ENCODE measurements at places on chromosomes 11 and 22.

- no peak for DNase-seq
Measured at GRCh38 chr11:1570896-1571759, 943 bp downstream of the DUSP8 start.

- DNase-seq, result no peak
Measured at GRCh38 chr22:48742556-48743343, 1084.9 kb downstream of the BRD1 start.

DNA sequence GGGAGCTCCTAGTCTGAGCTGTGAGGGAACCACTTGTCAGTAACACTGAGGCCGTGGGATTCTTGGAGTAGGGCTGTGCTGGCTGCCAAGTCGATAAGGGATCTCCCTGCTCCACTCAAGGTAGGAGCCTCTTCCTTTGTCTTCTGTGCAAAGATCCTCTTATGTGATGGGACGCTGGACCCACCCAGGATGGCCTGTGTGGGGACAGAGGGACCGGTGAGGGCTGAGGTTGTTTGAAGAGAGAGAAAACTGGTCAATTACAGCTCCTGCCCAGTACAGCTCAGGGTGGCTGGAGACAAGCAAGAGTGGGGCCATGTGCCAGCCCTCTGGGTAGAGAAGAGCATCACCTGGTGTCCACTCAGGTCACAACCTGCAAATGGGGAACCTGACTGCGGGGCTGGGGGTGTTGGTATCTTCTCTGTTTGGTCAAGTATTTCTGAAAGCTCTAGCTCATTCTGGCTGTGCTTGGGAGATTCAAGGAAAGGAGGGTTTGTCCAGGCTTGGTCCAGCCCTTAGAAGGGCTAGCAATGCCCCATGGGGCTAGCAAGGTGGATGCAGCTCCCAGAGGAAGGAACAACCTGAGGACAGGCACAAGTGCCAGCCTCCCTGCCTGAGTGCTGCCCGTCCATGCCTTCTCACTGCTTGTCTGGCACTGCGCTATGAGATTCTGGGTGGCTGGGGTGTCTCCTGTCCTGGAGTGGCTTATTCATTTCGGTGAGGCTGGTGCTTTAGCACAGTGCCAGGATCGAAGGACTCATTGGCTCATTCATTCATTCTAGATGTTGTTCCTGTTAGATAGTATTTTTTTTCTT is 27.6 kb upstream of the BAIAP2L2 start:
- DNase-seq, result no peak

DNA sequence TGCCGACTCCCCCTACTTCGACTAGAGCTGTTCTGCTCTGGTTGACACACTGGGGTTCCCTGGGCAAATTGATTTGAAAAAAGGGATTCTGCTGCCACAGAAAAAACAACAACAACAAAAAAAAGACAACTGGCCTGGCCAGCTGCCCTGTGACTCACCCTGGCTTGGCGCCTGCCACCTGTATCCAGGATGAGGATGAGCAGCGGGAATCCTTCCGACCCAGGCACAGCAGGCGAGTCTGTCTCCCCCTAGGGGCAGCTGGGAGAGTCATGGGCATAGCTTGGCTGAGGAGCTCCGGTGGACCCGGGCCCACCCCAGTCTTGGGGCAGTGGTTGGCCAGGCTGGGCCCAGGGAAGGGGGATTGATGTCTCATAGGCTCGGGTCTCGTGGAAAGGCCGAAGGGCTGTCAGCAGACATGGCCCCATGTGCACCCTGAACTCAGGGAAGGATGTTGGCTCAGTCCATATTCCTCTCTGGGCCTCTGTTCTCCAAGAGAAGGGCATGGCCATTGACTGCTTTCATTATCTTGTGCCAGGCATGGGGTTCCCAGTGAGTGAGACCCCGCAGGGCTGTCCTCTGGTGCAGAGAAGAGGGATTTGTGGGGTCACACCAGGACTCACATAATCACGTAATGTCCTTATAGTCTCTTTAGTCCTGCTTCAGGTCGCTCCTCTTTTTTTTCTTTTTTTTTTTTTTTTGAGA is 10.4 kb upstream of the SUN2 start:
- DNase-seq, result peak; percentile 41

GRCh38 chr11:96062134-96062533 is 138.2 kb upstream of the MTMR2 start:
- peak; percentile 45 for DNase-seq

GRCh38 chr11:13366266-13367026 is 88.9 kb downstream of the BMAL1 start:
- no peak for DNase-seq

DNA sequence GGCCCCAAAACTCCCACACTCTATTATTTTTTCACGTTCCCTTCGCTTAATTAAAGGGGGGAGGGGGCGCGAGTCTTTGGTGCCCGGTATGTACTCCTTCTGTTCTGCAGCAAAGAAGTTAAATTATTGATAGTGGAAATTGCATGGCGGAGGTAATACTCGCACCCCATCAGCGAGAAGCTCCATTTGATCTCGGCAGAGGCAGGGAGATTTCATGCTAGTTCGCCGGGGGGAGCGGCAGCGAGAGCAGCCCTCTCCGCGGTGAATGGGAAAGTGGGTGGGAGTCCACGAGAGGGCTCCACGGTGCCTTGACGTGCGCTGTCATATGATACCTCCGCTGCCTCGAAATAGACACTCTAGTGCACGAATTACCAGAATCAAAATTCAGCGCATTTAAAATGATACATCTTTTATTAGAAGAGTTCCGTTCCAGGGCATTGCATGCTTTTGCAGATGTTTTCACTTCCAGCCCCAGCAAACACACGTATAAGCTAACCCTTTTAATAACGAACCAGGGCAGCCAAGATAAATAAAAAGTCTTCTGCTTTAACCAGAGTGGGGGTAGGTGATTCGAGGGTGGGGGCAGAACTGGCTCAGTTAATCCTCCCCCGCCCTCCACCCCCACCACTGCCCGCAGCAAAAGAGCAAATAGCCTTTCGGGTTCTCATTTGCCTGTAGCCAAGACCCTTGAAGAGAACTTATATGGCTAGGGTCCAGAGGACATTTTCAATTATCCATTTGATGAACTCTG is 1.3 kb upstream of the BDNF start:
- DNase-seq, result no peak

GRCh38 chr11:105000797-105001196 is 22.2 kb downstream of the CASP5 start:
- DNase-seq, result peak; percentile 68

DNA sequence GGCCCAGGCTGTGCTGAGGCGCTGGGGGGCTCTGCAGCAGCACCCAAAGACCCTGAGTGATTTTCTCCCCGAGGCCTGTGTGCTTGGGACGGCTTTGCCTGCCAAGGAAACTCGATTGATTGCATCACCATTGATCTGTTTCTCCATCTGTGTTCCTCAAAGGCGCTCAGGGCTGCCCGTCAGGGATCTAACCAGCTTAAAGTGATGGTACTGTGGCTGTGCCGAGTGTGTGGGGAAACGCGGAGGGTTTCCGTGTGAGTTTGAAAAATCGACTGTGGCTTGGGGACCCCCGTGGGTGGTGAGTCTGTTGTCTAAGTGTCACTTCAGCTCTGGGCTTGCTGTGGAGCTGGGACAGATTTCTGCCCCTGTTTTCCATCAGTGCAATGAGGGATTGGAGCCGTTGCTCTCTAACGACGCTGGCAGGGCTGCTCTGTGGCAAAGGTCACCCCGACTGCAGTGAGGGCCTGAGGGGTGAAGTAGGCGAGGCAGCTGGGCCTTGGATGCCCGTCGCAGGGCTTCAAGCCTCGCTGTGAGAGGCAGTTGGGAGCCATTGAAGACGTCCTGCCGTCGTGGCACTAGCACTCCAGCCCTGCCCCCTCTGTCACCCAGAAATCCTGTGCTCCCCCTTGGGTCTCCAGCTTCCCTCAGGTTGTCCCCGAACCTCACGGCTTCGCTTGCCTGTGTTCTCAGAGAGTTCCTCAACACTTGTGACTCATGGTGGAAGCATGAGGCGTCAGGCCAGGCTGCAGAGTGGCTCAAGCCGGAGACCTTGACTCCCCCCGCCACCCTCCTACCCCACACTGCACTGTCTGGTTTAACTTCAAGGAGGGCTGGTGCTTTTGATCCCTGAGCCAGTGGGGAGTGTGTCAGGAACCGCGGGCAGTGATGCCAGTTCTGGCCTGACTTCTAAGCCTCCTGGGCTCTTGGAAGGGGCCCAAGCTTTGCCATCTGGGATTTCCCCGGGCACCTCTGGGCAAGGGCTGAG is 21.8 kb downstream of the CACNA1I start:
- DNase-seq, result no peak

DNA sequence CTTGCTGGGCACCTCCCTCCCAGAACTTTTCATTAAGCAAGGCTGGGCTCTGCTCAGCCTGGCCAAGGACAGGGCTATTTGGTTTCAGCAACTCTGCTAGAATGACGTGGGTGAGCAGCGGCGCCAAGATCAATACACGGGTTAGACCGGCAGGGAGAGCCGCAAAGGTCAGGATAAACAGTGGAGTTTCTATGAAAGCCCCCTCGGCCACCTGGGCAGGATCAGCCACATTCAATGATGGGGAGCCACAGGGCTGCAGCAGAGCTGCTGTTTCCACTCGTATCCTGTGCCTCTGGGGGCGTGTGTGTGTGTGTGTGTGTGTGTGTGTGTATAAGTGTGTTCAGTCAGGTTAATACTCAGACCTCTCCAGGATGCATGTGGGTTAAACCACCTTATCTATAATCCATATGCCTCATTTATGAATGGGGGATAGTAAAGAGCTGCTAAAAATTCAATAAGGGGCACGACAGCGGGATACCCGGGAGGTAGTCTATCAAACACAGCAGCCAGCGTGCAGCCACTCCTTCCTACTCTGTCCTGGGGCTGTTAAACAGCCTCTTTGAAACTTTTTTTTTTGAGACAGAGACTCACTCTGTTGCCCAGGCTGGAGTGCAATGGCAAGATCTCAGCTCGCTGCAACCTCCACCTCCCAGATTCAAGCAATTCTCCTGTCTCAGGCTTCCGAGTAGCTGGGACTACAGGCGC is 34.8 kb downstream of the MYH9 start:
- DNase-seq, result peak; percentile 62

GRCh38 chr11:39777035-39777434 is 1682.4 kb downstream of the LRRC4C start:
- no peak for DNase-seq

GRCh38 chr11:57318178-57318577 is 6.6 kb downstream of the TNKS1BP1 start:
- DNase-seq, result no peak

DNA sequence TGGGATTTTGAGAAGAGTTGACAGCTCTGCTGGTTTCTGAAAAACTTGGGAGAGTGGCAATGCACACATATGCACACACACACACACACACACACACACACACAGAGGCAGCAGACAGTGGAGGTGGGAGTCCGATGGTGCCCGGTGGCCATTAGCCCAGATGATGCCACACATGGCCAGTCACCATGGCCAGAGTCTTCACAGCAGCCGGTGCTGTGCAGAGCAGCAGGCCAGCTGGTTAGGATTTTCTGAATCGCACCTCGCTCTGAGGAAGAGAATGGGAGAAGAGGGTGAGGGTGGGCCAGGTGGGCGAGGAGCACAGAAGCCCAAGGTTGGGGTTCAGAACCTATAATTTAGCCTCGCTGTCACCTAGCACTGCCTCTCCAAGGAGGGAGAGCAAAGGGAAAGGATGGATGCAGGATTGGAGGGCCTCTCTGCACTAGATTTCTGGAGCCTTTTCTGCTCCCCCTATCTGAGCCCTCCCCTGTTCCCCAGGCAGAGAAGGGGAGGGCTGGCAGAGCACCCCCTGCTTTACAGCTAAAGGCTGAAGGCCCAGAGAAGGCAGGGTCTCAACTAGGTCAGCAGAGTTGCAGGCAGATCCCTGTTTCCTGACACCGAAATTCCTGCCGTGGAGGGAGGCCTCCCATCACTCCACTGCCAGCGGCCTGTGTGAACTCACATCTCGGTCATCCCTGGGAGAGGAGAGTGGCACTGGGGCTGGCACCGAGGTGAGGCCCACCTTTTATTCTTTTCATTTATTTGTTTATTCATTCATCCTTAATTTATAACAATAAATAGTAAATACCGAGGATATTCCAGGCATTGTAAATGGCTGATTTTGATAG is 25.8 kb upstream of the FXYD6 start:
- no peak for DNase-seq

GRCh38 chr11:110366291-110366690 is 63.5 kb upstream of the FDX1 start:
- no peak for DNase-seq

- DNase-seq, result no peak
Measured at GRCh38 chr11:6210274-6210955, 5.1 kb downstream of the C11orf42 start.

DNA sequence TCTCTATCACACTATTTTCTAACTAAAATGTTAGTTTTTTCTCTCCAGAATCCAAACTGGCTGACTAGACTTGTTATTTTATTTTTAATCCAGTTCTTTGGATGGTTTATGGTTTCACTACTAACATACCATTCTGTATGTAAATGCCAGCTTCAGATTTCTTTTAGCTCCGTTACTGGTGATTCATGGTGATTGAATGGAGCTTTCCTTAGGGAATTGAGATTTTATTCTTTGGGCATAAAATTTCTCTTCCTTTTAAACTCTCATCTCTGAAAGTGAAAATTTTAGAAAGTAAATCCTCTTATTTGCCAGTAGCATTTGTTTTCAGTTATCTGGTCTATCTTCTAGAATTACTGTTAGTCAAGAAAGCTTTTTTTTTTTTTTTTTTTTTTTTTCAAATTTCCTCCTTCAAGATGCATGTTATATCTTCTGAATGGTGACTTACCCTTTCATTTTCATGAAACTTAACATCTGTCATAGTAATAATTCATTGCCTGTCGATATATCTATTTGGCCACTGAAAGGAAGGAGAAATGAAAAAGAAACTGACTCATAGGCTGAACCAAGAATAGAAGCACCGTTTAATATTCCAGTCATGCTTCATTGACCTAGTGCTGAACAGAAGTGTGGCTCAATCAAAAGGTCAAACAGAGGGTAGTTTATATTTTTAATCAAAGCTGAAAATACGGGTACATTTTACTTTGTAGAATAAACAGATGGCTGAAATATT is 6.4 kb downstream of the ENDOD1 start:
- DNase-seq, result no peak

DNA sequence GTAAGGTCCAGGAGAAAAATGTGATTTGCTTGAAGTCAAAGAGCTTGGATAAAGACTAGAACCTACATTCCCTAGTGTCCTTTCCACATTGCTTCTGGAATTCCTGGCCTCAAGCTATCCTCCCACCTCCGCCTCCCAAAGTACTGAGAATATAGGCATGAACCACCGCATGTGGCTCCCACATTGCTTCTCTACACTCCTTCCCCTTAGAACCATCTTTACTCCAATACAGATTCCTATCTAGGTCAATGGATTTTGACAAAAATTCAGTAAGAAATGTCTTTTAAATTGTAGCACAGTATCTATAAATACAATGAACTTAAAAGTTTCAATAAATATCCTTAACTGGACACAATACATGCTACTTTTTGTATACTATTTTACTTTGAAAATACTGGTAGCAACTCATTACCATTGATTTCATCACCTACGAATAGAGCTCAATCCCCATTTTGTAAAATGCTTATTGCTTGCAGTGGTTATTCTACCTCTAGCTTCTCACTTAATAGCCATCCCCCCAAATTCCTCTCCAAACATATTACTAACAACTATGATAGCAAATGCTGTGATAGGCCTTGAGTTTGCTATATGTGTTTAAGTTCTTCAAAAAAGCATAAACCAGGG is 53.4 kb downstream of the GAB2 start:
- no peak for DNase-seq
